ENCODE measurements at places on chromosomes 7 and 10. TPM values are rescaled to one million over a fixed set of nuclear protein-coding genes. Genes with fewer than 3 reads are reported as not detected.

Gene CTAGE4
- total RNA-seq = 0.06 TPM

Gene CABCOCO1
- total RNA-seq = not detected

Gene UBTD1
- 39.3 TPM for total RNA-seq

Gene CCDC136
- total RNA-seq = 3.2 TPM

Gene RBM28
- total RNA-seq = 24.1 TPM

Gene SLC16A12
- total RNA-seq = 0.45 TPM

Gene FRMD4A
- 34.8 TPM for total RNA-seq

Gene DNAH11
- under 0.01 TPM for total RNA-seq

Gene GPR37
- total RNA-seq = not detected

Gene CDK1
- total RNA-seq = 183 TPM

Gene ASZ1
- total RNA-seq = not detected

Gene PRTFDC1
- 1.6 TPM for total RNA-seq

Gene PLXDC2
- total RNA-seq = 4.0 TPM

Gene BAG3
- 26.5 TPM for total RNA-seq

Gene EGR2
- 0.13 TPM for total RNA-seq

Gene BCAP29
- 242 TPM for total RNA-seq

Gene NAT16
- not detected for total RNA-seq

Gene SLC18A3
- not detected for total RNA-seq

Gene HMX2
- total RNA-seq = not detected

Gene ZPBP
- not detected for total RNA-seq

Gene SYT15
- total RNA-seq = not detected

Gene ARL5B
- total RNA-seq = 8.7 TPM

Gene IRF5
- 0.75 TPM for total RNA-seq

Gene TRPV5
- not detected for total RNA-seq

Gene NRCAM
- 6.0 TPM for total RNA-seq

Gene METTL27
- 3.2 TPM for total RNA-seq

Gene KLF14
- not detected for total RNA-seq

Gene BTRC
- 7.2 TPM for total RNA-seq

Gene NRP1
- 174 TPM for total RNA-seq

Gene ICA1
- 0.13 TPM for total RNA-seq

Gene POM121L12
- not detected for total RNA-seq

Gene GRID1
- not detected for total RNA-seq

Gene DIP2C
- total RNA-seq = 3.8 TPM

Gene ATOH7
- 0.11 TPM for total RNA-seq

Gene GTF2IRD2
- 7.8 TPM for total RNA-seq

Gene AKR1E2
- not detected for total RNA-seq

Gene ANKRD2
- 0.11 TPM for total RNA-seq

Gene RASA4B
- 0.40 TPM for total RNA-seq

Gene CAV2
- 316 TPM for total RNA-seq

Gene IL6
- not detected for total RNA-seq
